Ammon's horn (tissue), 1 donor: ENCODE measurements at places on chromosomes 16 and 17.

- no peak for DNase-seq
These were observed 66.3 kb upstream of the MRTFB start for GRCh38 chr16:14004729-14005315.

GRCh38 chr16:27258241-27258734, 10.3 kb downstream of the NSMCE1 start:
- no peak for DNase-seq

DNA sequence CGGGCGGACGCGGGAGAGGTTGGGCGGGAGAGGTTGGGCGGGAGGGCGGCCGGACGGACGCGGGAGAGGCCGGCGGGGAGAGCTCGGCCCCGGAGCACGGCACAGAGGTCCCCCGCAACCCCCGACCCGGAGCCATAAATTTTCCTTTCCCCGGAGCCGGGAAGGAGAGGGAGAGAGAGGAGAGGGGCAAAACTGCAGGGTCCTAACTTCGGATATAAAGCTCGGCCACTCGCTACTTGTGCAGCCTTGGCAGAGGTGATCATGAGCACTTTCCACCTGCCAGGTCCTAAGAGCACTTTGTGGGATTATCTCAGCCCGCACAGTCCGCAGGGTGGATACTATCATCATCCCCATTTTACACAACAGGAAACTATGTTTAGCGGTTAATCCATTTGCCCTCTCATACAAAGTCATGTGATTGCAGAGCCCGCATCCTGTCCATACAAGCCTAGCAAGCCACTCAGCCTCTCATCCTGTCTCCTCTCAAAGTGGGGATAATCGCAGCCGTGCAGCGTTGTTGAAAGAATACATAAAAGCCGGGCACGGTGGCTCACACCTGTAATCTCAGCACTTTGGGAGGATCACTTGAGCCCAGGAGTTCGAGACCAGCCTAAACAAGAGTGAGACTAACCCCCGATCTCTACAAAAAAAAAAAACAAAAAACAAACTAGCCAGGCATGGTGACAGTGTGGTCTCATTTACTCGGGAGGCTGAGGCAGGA, 780 bp upstream of the DCAKD start:
- DNase-seq, result peak; percentile 19

- DNase-seq, result no peak
These were observed 261.7 kb downstream of the BCAS3 start for GRCh38 chr17:60939318-60939717.

DNA sequence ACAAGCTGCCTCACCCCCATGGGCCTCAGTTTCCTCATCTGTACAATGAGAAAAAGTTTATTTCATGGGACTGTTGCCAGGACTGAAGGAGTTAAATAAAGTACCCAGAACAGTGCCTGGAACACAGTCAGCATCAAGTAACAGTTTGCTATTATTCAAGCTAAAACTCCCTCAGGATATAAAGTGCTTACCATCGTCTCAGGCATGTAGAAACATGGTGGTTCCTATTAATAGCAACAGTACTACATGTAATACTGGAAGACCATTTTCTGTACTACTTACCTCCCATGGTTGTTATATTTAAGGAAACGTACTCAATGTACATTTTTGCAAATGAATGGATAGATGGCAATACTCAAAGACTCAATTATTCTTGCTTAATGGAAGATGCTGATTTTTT, 93.4 kb downstream of the NCOR1 start:
- no peak for DNase-seq

GRCh38 chr17:44466339-44466738, 36.9 kb downstream of the GPATCH8 start:
- no peak for DNase-seq

DNA sequence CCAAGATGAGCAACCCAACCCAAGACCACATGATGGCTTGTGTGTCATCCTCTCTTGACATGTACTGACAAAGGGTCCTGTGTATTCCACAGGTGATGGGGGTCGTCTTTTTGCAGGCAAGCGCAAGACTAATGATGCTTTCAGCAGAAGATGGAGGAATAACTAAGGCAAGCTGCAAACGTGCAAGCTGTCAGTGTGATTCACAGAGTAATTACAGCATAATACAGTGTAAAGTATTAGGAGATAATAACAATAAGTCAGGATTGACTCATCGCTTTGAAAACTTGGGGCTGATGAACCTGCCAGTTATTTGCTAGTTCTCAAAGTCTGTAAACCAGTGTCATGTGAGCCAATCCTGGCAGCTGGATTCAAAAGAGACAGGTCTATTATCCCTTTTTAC, 41.6 kb upstream of the ASIC2 start:
- DNase-seq, result no peak
